ENCODE measurements at places on chromosomes 3 and 15.

DNA sequence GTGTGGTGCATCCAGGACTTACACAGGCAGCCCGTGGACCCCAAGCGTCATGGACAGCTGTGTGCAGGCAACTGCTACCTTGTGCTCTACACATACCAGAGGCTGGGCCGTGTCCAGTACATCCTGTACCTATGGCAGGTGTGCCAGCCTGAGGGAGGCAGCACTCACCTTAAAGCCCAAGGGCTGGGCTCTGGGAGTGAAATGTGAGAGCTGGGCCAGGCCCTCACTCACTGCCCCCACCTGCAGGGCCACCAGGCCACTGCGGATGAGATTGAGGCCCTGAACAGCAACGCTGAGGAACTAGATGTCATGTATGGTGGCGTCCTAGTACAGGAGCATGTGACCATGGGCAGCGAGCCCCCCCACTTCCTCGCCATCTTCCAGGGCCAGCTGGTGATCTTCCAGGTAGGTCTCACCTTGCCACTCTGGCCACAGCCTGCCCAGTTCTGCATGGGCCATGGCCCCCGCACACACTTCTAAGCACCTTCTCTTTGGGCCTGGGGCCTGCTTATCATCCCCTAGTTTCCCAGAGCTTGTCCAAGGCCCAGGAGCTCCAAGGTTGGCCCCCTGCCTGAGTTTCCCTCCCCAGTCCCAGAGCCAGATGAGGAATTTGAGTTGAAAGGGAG is 11.0 kb downstream of the VILL start:
- DNase-seq, result no peak

DNA sequence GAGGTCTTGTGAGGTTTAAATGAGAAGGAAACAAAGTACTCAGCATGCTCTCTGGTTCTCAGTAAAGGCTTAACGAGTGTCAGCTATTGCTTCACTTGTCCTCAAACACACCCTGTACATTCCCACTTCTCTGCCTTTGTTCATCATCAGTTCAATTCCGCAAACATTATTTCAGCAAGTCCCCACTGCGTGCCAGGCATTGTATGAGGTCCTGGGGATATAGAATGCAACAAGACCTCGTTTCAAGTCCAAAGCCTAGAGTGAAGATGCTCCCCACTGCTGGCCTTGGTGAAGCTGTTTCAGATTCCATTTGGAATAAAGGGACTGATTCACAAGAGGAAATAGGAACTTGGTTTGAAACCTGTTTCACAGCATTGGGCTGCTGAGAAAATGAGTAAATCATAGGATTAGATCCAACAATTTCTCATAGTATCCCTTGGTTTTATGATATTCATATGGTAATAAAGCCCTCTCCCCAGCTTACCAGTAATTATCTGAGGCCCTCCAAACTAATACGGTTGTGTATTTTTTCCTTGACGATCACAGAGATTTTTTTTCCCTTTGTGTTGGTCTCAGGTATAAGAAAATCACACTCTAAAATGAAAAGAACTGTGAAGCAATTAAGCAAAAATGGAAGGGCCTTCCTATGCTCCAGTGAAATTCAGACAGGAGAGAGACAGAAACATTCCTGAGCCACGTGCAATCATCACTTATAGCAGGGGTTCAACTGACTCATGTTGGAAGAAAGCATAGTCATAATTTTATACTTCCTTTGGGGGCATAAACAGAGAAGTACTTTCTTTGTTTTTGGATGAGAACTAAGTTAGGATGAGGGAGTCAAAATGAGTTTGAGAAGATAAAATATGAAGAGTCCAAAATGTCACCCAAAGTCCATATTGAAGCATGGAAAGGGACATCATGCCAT is 258.6 kb downstream of the RORA start:
- DNase-seq, result no peak

GRCh38 chr15:28984421-28985315 is 98.9 kb downstream of the APBA2 start:
- DNase-seq, result no peak

DNA sequence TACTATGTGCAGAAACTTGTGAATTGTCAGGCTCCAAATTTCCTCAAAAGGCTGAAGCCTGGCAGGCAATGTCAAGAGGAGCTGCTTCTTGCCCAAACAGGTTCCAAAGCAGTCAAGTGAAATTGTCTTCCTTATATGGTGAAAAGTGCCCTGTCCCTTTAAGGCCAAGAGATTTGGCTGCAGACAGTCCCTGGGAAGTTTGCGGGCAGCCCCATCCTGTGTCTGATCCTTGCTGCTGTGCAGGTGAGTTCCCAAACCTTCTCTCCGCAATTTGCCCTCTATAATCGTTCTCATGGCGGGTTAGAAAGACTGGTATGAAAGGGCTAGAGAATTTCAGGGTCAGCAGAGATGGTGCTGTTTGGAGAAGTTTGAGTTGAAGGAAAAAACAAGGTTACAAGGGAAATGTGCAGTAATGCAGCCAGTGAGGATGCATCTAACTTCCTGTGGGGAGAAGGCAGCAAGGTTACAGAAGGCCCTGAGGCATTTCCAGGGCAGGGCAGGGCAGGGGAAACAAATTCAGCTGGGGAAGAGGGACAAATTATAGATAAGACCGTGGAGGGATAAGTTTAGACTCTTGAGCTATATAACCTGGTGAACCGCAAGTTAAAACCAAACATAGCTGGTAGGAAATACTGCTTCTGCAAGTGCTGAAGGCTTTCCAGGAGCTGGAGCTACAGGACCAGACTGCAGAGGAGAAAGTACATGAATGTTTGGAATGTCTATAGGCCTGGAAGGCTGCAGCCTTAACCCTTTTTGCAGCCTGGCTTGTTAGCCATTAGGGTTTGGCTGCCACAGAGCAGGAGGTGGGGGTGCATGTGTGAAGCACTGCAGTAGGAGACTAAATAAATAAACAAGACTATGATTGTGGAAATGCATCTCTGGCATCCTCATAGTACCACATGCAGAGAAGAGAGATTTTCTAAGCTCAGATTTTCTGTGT is 256.2 kb upstream of the IL12A start:
- no peak for DNase-seq

GRCh38 chr15:73273181-73274002 is 95.4 kb downstream of the HCN4 start:
- DNase-seq, result no peak
